ENCODE measurements at places on chromosomes 1 and 21.

DNA sequence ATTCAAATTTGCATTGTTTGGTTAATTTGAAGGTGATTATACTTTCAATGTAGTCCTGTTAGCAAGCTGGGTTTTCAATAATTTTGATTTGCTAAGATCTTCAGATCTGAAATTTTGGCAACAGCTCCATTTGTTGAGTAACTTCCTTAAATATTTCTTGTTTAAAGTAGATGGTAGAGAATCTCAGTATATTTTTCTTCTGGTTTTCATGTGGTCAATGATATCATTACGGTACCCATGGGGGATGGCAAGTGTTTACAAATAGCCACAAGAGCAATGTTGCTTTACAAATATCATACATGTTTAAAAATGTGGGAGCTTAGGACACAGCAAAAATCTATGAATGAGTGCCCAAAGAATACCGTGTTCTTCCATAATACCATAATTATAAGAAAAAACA, 175.9 kb downstream of the IFI44 start:
- no peak for DNase-seq

GRCh38 chr1:231541842-231542241, 13.4 kb downstream of the TSNAX start:
- no peak for DNase-seq

- DNase-seq: no peak
These were observed 84.7 kb downstream of the LRRC53 start for GRCh38 chr1:74427681-74428080.

DNA sequence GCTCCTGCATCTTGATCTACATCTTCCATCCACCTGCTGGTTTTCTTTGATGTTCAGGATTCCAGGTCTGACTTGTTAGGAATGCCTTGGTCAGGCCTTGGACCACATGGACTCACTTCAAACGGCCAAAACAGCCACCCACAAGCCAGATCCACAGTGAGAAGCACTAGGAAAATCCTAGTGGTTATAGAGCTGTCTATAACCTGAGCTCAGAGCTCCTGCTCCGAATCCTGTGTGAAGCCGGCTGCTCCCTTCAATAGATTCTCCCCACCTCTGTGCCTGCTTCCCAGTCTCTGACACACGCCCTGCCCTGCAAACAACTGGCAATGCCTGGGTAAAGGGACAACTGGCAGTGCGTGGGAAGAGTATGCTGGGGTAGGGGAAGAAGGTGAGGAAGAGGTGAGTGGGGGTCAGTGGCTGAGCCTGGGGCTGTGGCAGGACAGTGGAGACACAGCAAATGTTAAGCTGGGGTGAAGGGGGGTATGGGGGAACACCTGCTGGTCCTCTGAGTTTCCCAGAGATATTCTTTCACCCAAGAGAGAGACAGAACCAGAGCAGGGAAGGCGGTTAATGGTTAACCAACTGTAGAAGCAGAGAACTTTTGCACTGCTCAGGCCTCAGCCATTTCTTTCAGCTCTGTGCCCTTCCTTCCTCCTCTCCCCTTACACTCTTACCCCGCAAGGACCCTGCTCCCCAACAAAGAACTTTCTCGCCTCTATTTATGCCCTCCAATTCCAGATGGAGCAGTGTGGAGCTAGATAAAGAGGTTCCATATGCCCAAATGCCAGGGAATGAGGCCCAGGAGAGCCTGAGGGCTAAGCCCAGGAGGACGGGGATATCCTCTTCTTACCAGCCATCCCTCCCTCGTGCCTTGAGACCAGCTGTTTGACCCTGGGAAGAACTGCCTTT, 4.5 kb downstream of the PLXNA2 start:
- DNase-seq: no peak

DNA sequence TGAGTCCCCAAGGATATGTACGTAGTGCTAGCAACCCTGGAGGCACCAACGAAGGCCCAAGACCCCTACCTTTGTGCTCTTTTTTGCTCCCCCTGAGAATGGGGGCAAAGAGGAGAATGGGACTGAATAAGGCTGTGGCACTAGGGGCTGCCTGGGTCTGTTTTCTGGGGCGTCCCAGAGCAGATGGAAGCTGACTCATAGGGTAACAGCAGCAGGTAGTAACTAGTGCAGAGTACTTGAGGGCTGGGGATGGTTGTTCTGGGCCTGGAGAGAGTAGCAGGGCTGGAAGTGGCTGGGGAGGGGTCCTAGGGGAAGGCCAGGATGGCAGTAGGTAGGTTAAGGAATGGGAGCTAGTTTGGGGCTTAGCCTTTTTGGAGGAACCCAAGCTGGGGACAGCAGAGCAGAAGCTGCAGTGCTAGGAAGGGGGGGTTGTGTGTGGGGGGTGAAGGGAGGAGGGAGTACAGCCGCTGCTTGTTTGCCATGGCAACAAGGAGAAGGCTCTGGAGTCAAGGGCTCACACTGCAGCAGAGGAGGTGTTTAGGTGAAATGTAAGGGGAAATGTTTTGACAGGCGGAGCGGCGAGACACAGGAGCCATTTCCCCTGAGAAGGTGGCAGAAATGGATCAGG, 1.8 kb downstream of the NCDN start:
- no peak for DNase-seq

- peak; percentile 27 for DNase-seq
These were observed 48.8 kb upstream of the RAP1A start for GRCh38 chr1:111570781-111571181.

GRCh38 chr1:63690966-63691700, 82.7 kb upstream of the ROR1 start:
- DNase-seq: no peak

DNA sequence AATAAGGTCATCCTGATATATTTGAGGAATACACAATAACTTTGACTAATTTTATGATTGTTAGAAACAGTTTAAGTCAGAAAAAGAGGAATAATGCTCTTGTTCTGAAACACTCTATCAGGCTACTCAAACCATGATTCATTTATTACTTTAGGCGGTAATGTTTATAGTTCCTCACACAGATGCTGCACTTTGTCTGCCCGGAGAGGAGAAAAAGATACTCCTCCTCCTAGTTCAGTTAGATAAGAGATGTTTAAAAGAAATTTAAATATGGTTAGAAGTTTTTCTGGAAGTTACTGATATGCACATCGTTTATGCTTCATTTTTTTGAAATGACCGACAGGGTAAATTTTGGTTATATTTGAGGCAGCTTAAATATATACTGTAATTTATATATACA, 103.0 kb downstream of the ZMYM4 start:
- DNase-seq: no peak

DNA sequence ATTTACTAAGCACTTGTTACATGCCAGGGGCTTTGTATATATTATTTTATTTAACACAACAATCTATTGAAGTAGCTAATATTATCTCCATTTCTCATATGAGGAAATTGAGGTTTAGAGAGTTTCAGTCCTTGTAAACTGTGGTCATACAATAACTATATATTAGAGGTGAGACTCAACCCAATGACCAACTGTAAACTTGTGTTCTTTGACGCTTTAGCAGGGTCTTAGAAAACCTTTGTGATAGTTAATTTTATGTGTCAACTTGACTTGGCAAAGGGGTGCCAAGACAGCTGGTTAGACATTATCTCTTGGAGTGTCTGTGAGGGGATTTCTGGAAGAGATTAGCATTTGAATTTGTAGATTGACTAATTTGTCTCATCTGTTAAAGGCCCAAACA, 252.4 kb upstream of the B3GALT2 start:
- no peak for DNase-seq

GRCh38 chr1:8863794-8864233, 14.7 kb downstream of the ENO1 start:
- no peak for DNase-seq

- no peak for DNase-seq
These were observed 268.7 kb downstream of the PTGER3 start for GRCh38 chr1:70778934-70779333.

DNA sequence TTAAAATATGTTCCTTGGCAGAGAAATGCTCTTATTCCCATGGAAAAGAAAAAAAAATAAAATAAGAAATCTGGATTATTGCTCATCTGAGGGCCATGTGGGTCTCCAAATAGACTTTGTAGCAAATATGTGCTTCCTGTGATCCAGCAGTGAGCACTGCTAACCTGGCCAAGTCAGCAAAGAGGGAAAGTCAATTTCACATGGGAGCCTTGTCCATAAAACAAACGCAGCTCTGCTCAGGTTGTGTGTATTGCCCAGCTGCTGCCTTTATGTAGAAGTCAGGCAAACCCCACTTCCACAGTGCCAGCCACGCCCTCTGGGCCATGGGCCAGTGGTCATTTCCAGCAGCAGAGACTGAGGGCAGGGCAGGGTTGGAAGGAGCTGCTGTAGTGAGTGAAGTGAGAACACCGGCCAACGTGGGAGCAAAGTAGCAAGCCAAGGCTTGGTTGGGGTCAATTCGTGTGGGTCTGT, 174.3 kb downstream of the LYPLAL1 start:
- no peak for DNase-seq

DNA sequence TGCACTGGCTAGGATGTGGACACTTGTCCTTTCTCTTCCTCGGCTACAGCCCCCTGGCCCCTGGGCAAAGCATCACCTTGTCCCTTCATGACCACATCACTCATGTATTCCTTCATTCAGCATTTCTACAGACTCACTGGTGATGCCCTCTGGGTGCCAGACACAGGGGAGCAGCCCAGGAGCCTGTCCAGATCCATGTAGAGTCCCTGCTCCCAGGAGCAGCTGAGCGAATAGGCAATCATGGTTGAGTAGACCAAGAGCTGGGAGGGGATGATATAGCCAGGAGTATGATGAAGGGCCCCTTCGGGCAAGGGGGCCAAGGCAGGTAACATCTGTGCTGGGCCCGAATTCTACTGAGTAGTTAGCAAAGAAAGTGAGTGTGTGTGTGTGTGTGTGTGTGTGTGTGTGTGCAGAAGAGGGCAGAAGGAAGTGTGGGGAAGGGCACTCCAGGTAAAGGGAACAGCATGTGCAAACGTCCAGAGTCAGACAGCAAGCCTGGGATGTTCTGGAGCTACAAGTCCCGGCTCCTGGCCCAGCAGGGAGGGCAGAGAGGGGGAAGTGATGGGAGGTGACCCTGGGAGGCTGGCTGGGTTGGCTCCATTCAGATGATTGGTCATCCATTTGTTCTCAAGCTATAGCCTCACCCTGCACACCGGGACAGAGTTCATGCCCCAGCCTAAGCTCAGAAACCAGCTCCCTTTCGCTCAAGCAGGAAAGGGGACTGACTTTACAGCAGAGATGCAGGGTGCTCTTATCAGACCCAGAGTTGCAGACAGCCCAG, 21.0 kb upstream of the PIK3CD start:
- DNase-seq: no peak

- DNase-seq: no peak
These were observed 35.2 kb upstream of the NTPCR start for GRCh38 chr1:232915212-232915611.

DNA sequence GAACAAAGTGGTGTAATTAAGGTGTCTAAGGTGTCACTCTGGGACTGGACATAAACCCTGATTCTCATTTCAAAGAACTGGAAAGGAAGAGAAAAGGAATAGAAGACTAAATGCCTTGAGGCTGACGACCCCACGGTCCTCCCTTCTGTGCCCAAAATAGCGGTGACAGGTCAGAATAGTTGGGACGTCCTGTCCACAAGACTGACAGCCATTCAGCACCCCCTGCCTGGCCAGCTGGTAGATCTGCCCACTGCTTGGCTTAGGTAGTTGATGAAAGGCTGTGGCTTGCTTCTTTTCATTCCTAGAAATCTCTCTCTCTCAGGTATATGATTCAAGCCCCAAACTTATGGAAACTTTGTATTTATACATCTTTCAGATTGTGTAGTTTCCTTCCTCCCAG, 26.4 kb upstream of the CREG1 start:
- DNase-seq: no peak

GRCh38 chr1:178310685-178311105, 186.1 kb downstream of the CLEC20A start:
- no peak for DNase-seq

GRCh38 chr1:70902211-70902610, 145.4 kb downstream of the PTGER3 start:
- DNase-seq: no peak

DNA sequence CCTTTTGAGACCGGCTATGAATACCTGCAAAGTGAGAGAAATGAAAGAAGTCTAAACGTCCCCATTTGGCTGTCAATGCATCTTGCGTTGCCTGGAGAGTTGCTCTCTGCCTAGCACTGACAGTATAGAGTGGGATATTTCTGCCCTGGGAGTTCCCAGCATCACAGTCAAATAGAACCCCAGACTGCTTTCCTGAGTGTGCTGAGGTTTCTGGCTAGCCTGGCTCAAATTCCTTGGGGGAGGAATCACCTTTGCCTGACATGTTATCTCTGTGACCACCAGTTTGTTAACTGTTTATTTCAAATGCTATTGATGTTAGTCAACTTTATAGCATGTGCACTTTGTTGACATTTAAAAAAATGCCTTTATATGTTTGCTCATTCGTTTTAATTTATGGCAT, 212.0 kb upstream of the FAM78B start:
- no peak for DNase-seq

GRCh38 chr1:2564815-2565374, 8.7 kb downstream of the TNFRSF14 start:
- no peak for DNase-seq

DNA sequence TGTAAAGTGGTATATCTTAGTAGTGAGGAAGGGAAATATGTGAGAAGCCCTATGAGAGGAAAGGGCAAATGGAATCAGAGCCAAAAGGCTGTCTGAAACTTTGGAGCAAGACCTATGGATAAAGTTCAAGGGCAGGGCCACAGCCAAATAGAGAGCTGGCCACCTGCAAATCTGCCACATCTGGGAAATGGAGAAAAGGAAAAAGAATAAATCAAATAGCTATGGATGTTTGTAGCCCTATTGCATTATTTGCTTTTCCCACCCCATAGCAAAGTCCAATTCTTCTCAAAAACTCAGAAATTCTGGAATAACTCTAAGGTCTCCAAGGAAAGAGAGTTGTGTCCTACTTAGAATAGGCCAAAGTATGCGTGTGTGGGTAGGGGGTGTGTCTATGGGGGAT, 4.0 kb upstream of the HLX start:
- DNase-seq: no peak

DNA sequence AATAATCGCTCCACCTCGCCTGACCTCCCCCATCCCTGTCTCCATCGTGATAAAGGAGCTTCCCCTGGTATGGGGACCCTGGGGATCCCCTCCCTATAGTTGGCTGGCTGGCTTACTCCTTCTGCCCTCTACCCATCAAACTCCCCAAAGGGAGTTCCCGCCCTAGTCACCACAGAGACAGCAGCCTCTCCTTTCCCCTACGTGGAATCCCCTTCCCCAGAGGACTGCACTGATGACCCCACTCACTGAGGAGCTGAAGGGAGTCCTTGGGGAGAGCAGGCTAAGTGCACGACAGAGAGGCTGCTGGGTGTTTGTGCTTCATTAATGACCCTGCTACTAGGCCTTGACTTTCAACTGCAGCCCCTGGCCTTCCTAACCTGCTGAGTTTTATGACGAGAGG, 1.9 kb downstream of the CADM3 start:
- DNase-seq: no peak

GRCh38 chr1:86423473-86423872, 498 bp upstream of the CLCA2 start:
- DNase-seq: no peak

- DNase-seq: no peak
These were observed 10.9 kb upstream of the IFI16 start for GRCh38 chr1:158998781-158999161.
